Stimulated activated CD4-positive, alpha-beta T cell treated with anti-CD3 and anti-CD28 coated beads, Interleukin-1b, Interleukin-23, amount 100 ng/mL, for 1 hour (primary cell): ENCODE measurements at places on chromosomes 1 and 21.

DNA sequence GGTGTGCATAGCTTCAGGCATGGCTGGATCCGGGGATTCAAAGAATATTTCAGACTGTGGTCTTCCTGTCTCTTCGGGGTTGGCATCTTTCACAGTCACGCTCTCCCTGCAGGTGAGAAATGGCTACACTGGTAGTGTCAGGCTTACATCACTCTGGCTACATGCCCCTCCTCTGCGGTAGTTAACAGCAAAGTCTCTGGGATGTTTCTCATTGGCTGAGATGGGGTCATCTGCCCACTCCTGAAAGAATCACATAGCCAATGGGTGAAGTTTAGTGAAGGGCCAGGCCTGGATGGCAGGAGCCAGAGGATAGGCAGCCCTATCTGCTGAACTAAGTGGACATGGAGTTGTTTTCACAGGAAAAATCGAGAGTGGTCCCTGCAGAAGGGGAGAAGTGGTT, 356.5 kb downstream of the MATN1 start:
- DNase-seq, result no peak

DNA sequence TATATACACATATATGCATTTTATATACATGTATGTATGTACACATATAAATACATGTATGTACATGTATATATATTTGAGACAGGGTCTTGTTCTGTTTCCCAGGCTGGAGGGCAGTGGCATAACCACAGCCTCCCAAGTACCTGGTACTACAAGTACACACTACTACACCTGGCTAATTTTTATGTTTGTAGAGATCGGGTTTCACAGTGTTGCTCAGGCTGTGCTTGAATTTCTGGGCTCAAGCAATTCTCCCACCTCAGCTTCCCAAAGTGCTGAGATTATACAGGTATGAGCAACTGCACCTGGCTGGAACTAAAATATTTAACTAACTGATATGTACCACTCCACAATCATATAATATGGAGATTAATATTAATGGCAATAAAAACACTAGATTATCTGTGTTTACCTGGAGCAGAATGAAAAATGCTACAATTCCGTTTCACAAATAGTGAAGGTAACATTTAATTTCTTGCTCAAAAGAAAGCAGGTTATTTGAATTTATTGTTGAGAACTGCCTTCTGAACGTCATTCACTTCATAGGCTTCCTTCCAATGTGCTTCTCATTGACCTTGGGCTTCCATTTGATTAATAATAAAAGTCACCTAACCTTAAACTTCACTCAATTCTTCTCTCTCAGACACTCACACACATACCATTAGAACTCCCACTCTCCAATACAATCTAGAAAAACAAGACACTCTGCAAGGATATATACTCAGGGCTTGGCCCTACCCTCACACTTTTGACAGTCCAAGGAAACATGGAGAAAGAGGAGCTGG, 57.0 kb downstream of the PTGER3 start:
- DNase-seq, result no peak

DNA sequence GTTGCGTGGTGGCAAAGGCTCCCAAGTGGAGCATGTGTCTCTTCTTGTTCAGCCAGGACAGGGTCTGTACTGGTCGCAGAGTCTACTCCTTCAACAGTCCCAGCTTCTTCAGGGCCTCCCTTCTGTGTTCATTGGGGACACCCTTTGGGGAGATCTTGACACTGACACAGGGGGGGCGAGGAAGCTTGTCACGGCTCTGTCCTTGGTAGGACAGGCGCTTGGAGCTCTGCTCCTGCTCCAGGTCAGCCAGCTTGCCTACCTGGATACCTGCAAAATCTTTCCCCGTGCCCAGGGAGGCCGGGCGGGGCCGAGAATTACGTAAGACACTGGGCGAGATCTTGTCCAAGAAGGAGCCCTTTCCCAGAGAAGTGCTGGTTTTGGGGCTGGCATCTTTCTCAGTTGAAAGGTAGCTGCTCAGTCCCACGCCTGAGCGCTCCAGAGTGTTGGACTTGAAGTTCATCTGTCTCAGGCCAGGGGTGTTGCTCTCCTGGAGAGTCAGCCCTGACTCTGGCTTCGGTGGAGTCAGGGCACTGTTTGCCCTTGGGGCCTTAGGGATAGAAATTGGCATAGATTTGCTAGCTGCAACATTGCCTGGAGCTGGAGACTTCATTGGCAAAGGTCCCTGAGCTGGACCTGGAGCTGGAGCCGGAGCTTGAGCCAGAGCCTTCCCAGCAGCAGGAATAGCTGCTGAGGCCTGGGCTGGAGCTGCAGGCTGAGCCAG, 10.5 kb downstream of the C1orf116 start:
- DNase-seq, result no peak

GRCh38 chr1:8474369-8474768, 156.5 kb downstream of the SLC45A1 start:
- DNase-seq, result no peak

- no peak for DNase-seq
These were observed 49.0 kb downstream of the TOMM20 start for GRCh38 chr1:235079443-235080296.

- no peak for DNase-seq
These were observed 104.9 kb upstream of the TMPRSS2 start for GRCh38 chr21:41612674-41613532.

- DNase-seq, result no peak
These were observed 1.2 kb upstream of the RNF223 start for GRCh38 chr1:1075148-1075935.

GRCh38 chr1:192950926-192951325, 108.2 kb downstream of the UCHL5 start:
- no peak for DNase-seq

GRCh38 chr1:40034869-40035268, 5.7 kb upstream of the CAP1 start:
- DNase-seq, result no peak

GRCh38 chr1:45026446-45026845, 14.4 kb downstream of the UROD start:
- DNase-seq, result no peak

DNA sequence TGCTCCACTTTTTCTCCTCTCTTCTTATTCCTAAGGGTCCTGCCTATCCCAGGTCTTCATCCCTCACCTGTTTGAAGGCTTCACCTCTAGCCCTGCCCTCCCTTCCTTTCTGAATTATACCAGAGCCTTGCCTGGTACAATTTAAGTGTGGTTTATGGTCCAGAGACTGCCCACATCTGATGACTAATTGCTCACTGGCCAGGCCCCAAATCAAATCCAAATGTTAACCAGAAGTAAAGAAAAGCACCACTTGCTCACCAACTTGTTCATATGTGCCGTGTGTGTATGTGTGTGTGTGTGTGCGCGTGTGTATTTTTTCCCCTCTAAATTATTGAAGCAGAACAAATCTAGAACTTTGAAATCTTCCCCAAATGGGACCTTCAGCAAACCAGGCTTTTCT, 26.4 kb downstream of the MYOM3 start:
- DNase-seq, result no peak

DNA sequence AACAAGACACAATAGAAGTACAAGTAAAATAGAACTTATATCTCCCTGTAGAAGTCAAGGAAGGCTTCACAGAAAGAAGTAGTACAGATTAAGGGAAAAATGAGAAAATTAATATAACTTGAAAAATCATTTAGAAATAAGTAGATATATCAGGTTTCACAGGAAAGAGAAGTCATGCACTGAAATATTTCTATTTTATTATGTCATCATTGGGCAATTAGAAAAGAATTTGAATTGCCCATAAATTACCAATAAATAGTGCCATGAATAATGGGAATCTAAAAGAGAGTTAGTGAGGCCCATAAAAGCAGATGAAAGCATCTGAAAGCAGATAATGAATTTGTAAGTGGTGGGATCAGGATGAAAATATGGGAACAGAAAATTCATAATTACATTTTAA, 1597.8 kb downstream of the PLA2G4A start:
- no peak for DNase-seq

GRCh38 chr1:180507795-180508724, 5.7 kb upstream of the ACBD6 start:
- no peak for DNase-seq

DNA sequence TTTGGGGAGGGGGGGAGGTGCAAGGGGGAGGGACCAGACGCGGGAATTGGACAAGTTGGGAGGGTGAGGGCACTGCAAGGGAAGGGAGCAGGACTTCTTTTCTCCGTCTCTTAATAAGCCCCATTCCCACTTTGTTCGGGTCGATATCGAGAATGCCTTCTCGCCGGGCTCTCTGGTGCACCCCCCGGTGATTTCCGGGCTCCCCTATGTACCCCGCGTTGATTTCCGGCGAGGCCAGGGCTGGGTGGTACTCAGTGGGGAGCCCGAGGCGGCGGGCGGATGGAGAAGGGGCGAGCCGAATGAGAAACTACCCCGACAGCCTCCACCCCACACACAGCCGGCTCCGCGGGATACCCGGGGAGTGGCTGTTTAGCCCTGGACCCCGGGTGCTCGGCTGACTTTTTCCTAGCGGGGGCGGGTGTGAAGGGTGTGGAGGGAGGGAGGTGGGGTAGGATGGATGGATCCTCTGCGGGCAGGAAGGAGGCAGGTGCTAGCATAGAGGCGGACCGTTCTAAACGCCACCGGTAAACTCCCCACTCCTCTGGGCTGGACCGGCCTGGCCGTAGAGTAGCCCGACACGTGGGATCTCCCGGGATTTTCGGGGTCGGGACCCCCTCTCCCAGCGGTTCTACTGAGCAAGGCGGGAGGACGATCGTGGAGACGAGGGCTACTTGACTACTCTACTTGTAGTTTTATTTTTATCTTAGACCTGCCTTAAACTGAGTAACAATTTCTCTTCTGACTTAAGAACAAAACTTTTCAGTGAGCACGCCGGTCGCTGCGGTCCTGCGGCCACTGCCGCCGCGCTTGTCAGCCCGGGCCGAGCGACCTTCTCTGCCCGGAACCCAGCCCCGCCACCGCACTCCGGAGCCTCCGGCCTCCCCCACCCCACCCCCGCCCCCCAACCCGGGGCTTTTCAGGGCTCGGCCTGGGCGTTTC, 1.0 kb downstream of the RNF220 start:
- no peak for DNase-seq

- DNase-seq, result no peak
These were observed 34.6 kb upstream of the SLC45A1 start for GRCh38 chr1:8283058-8283884.

GRCh38 chr1:237219751-237220642, 178.0 kb downstream of the RYR2 start:
- DNase-seq, result no peak

- DNase-seq, result no peak
These were observed 3.0 kb downstream of the HSD3B1 start for GRCh38 chr1:119510046-119510445.

DNA sequence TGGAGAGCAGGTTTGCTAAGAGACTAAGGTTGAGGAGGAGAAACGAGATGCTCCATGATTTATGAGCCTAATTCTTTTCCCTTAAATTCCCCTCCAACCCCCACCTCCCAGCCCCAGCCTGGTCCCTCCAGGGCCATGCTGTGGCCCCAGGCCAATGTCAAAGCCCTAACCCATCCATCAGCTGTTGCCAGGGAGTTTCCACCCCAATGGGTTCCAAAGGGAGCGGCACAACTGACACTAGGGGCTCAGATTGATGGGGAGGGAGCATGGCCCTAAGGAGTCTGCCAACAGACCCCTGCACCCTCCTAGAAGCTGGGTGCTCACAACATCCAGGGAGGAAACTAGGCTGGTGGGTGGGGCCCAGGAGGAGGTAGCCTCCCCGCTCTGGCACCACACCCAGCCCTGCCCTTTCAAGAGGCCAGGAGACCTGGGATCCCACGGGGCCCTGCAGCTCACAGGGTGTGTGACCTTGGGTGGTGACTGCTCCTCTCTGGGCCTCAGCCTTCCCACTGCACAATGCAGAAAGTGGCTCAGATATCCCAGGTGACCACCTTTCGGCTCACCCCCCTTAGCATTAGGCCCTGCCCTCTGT, 12.9 kb downstream of the AHDC1 start:
- DNase-seq, result no peak

GRCh38 chr1:90356991-90357390, 360.1 kb downstream of the BARHL2 start:
- DNase-seq, result no peak

- no peak for DNase-seq
These were observed 27.3 kb upstream of the GOLT1A start for GRCh38 chr1:204241050-204241449.

GRCh38 chr1:244353551-244354091, 98.1 kb downstream of the ADSS2 start:
- no peak for DNase-seq

GRCh38 chr1:14635421-14635820, 36.9 kb downstream of the KAZN start:
- DNase-seq, result no peak

DNA sequence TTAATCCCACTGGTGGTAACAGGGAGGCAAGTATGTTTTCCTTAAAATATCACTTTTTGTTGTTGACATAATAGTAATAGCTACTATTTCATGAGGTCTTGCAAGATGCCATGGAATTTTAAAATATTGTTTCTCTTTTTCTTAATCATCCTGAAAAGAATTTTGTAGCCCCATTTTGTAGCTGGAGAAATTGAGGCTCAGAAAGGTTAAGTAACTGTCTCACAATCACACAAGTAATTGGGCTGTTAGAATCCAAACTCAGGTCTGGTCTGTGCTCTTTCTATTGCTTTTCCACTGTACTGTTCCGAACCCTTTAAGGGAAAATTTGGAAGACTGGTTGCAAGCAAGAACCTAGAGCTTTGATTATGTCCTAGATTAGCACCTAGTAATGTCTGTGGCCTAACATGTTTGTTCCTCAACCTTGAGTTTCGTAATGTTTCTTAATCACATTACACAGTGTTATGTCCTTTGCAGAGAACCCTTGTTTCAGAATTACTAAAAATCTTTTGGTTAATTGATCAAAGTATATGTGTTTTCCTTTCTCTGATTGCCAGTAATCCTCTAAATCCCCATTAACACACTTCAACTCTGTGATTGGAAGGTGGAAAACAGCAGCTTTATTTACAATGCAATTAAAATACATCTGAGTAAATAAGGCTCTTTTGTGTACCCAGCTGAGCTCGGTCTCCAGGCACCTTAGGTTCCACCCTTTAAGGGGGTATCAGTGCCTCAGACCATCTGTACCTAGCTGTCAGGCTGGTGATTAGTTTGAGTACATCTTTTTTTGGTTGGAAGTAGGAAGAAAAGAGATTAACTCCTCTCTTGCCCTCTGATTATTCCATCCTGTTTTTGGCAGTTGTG, 10.4 kb downstream of the LRRC42 start:
- DNase-seq, result no peak

GRCh38 chr1:115865704-115866380, 24.9 kb upstream of the NHLH2 start:
- DNase-seq, result no peak

DNA sequence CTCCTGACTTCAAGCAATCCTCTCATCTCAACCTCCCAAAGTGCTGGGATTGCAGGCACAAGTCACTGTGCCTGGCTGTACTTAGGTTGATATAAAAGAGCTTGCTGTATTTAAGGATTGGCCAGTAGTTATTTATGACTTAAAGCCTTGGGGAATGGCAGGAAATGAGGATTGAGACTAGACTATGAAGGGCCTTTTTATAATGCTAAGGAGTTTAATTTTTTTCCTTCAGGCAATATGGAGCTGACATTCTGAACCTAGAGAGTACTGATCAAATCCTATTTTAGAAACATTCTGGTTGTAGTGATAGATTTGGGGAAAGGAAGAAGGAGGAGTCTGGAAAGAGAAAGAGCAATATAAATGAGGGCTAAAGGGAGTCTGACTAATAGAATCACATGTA, 44.7 kb downstream of the MSH4 start:
- DNase-seq, result no peak

- DNase-seq, result no peak
These were observed 161.6 kb upstream of the KLHDC7A start for GRCh38 chr1:18319099-18319498.

GRCh38 chr1:204107892-204108291, 35.0 kb downstream of the SOX13 start:
- DNase-seq, result no peak
